Retina (tissue), 1 donor: ENCODE measurements at places on chromosomes 6 and 20.

DNA sequence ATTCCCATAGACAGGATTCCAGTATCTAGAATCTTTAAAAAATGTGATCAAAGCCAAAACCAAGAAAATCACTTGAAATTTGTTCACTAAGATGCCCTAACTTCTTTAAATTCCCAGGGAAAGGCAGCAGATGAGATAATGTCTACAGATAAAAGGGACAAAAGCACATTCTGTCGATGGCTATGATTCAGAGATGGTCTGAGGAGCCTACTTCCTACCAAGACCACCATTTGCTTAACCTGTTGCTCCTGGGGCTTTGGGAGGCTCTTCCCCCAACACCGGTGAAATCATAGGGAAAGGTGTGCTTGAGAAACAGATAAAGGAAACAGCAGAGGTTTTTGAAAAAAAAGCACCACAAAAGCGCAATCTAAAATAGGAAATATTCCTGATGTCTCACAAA lies 118.3 kb upstream of the MAP7 start:
- no peak for DNase-seq

DNA sequence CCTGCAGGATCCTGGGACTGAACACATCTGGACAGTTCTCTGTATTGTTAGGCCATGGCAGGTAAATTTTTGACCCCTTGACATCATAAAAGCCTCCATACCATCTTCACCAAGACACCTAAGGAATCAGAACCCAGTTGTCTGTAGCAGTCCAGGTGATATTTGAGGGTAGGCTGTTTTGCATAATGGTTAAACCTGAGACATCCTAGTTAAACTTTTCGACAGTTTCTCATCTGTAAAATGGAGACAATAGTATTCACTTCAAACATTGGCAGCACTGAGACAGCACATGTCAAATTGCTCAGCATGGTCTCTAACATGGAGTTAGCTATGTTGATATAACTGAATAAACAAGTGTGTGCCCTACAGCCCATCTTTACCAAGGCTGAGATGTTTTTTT lies 24.8 kb downstream of the C6orf62 start:
- DNase-seq = no peak

GRCh38 chr6:135087403-135087802 lies 32.8 kb upstream of the HBS1L start:
- DNase-seq = no peak

- no peak for DNase-seq
Observed at GRCh38 chr20:45359406-45360148, 3.4 kb upstream of the SYS1 start.

GRCh38 chr6:13434777-13435176 lies 52.6 kb downstream of the GFOD1 start:
- DNase-seq = no peak

- DNase-seq = no peak
Observed at GRCh38 chr6:108209738-108210137, 43.9 kb downstream of the NR2E1 start.

DNA sequence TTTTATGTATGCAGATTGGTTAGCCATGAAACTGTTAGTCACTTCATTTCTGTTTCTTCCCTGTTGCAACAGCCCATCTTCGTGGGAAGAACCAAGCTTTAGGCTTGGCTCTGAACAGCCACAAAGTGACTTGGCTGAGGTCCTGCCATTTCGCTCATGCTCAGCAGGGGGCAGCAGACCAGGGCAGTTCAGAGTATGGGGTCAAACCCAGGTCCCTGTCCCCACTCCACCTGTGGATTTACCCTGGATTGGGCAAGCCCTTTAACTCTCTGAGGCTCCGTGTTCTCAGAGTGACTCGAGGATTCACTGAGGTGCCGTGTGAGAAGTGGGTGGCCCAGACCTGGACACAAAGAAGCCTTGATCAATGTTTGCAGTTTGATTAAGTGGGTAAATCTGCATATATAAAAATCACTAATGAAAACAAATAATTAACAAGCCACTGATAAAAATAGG lies 19.8 kb upstream of the MAP1LC3A start:
- no peak for DNase-seq

DNA sequence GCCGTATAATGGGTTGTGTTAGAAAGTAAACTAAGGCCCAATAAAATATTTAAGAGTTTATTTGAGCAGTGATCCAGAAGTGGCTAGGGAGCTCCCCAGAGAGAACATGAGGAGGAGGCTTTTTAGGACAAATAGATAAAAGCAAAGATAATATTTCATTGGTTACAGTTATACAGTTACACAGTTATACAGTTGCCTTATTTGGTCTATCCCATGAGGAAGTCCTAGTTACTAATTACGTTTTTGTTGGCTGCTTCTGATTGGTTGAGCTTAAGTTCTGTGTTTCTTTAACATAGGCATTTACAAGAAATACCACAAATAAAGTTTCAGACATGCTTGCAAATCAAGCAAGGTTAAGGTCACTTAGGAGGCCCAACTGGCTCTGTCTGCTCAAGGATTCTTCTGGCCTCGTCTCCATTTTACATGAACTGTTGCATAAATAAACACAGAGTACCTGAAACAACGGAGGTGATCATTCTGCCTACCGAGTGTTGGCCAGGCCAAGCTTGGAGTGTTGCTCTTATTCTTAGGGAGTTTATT lies 7.0 kb downstream of the UBD start:
- DNase-seq = peak; percentile 25

- DNase-seq = no peak
Observed at GRCh38 chr20:42093542-42094440, 475.6 kb upstream of the CHD6 start.

DNA sequence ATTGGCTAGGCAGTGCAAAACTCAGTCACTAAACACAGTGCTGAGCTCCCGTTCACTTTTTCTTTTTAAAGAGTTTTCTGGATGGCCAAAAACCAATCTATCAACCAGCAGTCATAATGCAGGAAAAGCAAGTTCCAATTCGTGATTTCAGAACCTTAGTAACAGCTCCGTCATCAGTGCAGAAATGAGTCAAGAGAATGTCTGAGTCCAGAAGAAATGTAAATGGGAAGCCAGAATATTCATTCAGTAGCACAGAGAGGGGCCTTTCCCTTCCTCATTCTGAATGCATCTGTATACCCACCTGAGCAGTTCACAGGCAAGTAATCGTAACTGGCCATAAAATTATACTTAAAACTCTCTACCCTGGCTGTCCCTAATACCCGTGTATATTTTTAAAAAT lies 20.4 kb downstream of the HUS1B start:
- no peak for DNase-seq

DNA sequence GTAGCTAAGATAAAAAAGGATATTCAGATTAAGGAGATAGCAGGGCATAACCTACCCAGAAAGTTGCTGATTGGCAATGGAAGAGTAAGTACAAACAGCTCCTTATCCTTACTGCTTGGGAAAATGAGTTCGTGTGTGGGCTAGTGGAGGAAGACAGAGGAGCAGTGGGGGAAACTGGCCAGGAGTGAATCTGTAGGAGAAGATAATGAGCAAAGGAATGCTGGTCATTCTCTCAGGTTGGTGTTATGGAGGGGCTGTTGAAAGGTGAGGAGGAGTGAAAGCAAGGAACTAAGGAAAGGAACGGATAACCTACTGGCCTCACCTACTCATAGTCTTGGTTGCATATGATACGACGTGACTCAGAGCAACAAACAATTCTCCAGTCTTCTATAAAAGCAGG lies 7.3 kb upstream of the GJB7 start:
- no peak for DNase-seq

DNA sequence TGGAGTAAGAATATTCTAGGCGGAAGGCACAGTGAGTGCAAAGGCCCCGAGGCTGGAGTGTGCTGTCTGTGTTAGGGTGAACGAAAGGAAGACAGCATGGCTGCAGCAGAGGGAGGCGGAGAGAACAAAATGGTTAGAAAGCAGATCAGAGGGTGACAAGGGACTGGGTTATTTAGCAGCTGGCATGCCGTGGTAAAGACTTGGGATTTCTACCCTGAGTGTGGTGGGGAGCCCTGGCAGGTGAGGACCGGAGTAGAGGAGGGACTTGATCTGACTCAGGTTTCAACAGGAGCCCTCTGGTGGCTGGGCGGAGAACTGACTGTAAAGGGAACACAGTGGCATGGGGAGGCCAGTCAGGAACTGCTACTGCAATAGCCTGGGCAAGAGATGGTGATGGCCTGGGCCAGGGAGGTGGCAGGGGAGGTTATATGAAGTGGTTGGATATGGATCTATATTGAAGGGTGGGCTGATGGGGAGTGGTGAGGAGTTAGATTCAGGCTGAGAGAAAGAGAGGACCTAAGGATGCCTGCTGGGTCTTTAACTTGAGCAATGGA lies 38.0 kb downstream of the PIM1 start:
- DNase-seq = peak; percentile 65

DNA sequence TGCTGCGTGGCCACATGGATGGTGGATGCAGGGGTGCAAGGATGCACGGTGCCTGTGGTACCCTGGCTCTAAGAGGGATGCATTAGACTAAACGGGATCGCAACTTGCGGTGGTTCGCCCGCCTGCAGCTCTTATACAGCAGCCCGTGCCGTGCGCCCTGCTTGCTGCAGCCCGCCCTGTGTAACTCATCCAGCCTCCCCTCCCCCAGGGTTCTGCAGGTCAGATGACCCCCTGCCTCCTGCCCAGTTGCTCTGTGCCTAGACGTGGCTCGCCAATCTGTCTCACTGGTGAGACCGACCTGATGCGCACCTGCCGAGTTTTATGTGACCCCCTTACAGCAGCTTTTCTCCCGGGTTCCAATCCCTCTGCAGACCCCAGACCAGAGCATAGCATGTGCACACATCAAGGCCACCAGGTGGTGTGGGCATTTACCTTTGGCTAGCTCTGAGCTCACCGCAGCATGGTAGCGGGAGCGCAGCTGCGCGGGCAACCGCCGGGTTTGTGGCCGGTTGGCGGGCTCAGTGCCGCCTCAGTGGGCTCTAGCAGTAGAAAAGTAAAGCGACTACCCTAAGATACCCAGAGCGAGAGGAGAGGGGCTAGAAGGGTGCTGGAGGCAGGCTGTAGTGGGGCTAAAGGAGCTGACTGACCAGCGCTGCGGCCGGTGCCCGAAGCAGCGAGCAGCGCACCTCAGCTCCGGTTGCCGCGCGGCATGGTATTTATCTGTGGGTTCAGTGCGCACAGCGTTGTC lies 693 bp upstream of the GNAS-AS1 start:
- DNase-seq = peak; percentile 44

- DNase-seq = no peak
Observed at GRCh38 chr6:75272145-75272840, 12.3 kb downstream of the TMEM30A start.

DNA sequence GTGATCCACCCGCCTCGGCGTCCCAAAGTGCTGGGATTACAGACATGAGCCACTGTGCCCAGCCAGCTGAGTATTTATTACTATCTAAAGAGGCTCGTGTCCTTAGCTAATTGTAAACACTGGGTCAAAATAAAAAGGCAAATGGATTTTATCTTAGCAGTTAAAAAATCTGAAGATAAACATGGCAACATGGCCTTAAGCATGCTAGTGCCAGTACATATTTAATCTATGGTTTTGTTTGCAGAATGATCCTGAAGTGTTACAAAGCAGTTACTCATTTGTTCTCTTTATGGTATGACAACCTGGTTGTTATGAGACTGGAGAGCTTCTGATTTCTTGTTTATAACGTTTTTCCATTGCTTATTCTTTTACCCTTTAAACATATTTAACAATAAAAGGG lies 3.9 kb upstream of the KIAA0408 start:
- DNase-seq = no peak

DNA sequence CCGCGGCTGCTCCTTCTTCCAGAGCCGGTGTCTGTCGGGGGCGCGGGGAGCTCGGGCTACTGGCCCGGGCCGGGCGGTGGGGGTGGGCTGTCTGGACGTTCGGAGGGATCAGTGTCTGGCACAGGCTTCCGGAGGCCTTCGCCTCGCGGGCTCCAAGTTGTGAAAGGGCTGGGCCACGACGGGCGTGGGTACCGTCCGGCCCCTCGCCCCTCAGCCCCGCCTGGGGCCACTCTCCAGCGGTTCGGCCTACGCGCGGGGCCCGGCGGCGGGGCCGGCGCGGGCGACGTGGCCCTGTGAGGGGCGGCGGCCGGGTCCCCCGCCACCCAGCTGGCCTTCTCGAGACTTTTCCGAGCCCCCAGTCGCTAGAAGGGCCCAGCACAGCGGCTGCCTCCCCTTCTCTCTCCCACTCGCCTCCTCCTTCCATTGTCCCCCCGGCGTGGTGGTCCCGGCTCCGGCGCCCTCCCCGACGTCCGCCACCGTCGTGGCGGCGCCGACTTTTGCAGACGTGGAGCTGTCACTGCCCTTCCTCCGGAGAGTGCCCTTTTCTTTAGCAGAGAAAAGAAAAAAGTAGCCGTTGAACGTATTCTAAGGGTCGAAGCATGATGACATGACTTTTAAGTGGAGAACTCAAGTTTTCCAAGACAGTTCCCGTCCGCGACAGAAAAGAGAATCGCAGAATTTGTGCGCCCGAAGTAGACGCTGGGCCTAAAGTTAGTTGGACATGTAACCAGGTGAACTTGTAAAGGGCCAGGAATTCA lies 571 bp downstream of the ITCH start:
- DNase-seq = peak; percentile 75

DNA sequence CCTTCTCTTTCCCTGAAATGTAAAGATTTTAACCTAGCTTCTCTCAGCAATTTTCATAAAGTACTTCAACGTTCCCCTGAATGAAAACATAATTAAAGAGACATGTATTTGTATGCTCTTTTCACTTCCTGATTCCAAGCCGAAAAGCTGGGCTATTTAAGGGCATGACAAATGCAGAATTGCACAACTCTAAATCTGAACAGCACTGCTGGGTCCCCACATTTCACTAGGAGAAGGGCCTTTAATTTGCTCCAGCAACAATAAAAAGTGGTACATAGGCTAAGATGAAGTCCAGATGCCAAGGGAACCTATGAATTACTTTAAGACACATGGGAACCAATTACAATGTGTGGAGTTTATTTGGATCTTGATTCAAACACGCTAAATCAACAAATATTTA lies 42.0 kb downstream of the IRAK1BP1 start:
- no peak for DNase-seq
